ENCODE measurements at places on chromosomes 6 and 20.

GRCh38 chr20:1105599-1106194 lies 12.7 kb upstream of the PSMF1 start:
- DNase-seq = no peak

DNA sequence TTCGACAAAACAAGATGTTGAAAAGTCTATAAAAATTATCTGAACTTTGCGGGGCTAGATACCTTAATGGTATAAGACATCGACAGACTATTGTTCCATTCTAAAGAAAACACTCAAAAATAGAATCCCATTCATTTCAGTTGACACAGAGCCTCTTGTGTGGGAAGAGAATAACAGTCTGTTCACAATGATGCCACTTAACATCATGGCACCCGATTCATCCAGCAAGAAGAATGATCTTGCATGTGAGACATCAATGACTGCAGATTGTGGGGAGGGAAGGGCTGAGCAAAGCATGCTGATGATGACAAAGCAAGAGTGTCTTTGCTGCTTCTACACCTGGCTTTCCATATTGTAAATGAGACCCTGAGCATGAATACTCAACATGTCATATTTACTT lies 49.7 kb upstream of the ARMH2 start:
- DNase-seq = no peak

- no peak for DNase-seq
Measured at GRCh38 chr20:48154040-48154765, 368.9 kb upstream of the SULF2 start.

DNA sequence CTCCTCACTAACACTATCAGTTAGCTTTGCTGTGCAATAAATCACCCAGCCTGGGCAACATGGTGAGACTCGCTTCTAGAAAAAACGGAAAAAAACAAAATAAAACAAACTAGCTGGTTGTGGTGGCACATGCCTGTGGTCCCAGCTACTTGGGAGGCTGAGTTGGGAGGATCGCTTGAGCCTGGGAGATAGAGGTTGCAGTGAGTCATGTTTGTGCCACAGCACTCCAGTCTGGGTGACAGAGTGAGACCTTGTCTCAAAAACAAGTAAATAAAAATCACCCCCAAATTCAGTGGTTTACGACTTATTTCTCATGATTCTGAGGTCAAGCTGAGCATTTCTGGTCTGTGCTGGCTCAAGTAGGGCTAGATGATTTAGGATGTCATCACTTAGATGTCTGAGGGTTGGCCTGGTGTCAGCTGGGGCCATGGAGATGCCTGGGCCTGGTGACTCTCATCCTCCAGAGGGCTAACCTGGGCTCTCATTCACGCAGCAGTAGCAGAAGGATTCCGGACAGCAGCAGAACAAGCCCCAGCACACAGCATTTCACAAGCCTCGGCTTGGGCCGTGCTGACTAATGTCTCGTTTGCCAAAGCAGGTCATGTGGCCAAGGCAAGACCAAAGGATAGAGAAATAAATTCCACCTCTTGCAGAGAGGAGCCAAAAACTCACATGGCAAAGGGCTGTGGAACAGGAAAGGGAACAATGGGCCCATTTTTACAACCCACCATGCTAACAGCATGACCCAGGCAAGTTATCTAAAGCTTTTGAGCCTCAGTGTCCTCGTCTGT lies 32.5 kb downstream of the MGME1 start:
- peak; percentile 69 for DNase-seq

DNA sequence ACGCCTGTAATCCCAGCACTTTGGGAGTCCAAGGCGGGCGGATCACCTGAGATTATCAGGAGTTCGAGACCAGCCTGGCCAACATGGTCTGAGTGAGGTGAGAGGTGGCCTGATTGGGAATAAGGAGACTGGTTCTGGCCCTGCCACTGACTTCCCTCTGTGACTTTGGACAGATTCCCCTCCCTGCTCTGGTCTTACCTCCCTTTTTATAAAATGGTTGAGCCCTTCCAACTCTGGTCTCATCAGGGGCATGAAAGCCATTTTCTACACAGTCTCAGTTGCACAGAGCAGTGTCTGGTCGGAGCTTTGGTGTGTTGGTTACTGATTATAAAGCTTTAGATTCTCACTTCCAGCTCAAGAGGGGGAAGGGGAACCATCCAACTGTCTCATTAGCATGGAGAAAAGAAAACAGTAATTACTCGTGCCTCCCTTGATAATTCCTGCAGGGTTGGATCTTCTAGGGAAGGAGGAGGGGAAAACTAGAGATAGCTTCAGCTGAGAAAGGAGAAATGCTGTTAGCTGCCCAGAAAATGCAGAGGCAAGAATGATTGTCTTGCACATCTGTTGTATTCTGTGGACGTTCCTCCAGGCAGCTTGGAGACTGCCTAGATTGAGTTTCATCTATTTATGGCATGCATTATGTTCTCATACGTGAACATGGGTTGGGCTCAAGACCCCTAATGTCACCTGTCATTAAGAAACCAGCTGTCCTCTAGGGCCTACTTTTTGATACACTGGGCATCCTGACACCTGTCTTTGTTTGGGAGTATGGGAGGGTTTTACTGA lies 30.4 kb downstream of the RALY start:
- DNase-seq = no peak

GRCh38 chr6:47478233-47479139 lies 897 bp downstream of the CD2AP start:
- DNase-seq = peak; percentile 51

- DNase-seq = peak; percentile 55
Measured at GRCh38 chr6:109978174-109979032, at the start of gene GPR6. Gene GPR6, plus strand, starts transcription at chr6:109978311. Its CDS starts 802 bp downstream, at chr6:109979113.

DNA sequence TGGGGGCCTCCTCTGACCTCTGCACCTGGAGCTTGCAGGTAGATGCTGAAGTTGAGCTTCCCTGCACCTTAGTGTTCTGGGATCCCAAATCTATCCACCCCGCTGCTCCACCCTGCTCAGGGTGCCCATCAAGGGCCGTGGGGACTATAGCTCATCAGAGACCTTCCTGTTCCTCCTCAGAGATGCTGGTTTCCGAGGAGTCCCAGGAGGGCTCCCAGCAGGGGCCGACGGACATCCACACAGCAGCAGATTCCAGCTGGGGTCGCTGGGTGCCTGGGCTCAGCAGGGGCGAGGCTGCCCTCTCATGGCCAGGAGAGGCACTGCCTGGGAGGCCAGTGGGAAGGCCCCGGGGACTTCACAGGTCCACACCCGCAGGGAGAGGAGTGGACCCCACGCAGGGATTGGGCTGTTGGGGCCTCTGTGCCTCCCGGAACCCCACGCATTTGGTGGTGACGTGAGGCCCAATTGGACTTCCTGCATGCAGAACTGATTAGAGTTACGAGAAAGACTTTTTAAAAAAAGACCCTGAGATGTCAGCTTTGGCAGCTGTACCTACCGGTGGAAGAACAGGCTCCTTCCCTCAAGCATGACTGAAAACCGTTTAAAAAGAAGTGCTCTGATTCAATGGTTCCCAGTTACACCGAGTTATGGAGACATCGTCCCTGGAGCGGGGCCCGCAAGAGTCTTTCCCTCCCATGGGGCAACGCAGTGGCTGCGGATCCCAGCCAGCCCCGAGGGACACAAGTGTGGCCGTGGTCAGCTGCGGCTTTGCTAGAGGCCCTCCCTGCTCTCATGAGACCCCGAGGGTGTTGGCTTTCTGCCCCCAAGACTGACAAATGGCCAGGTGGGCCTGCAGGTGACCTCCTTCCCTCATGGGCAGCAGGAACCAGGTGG lies 25.3 kb upstream of the SLCO4A1 start:
- DNase-seq = peak; percentile 77

- no peak for DNase-seq
Measured at GRCh38 chr20:4720977-4721349, 746 bp upstream of the PRND start.

GRCh38 chr6:26113570-26113969 lies 26.3 kb downstream of the HFE start:
- no peak for DNase-seq

GRCh38 chr20:19835533-19836222 lies 77.6 kb downstream of the RIN2 start:
- no peak for DNase-seq

DNA sequence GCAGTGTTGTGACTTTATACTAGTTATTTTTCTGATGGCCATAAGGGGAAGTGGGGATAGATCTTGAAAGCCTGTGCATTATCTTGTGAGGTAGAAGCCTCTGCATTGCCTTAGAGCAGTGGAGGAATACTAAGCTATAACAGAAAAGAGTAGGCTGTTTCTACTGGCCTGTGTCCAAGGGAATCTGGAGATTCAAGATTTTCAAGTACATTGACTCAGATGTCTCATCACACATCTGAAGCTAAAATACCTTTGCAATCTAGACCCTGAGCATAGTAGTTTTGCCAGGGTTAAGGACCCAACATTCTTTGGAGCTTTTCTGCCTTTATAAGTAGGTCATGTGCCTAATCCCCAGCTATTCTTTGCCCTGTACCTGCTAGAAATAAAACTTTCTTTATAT lies 272.3 kb downstream of the TENT5A start:
- DNase-seq = no peak
